ENCODE measurements at places on chromosomes 13 and 19.

- no peak for DNase-seq
Observed at GRCh38 chr13:113792886-113793717, 34.1 kb downstream of the TMEM255B start.

- DNase-seq: peak; percentile 40
Observed at GRCh38 chr19:57830071-57830602, at the start of gene ZNF587B. Gene ZNF587B, plus strand, starts transcription at chr19:57830299. Its CDS starts 230 bp downstream, at chr19:57830529.

DNA sequence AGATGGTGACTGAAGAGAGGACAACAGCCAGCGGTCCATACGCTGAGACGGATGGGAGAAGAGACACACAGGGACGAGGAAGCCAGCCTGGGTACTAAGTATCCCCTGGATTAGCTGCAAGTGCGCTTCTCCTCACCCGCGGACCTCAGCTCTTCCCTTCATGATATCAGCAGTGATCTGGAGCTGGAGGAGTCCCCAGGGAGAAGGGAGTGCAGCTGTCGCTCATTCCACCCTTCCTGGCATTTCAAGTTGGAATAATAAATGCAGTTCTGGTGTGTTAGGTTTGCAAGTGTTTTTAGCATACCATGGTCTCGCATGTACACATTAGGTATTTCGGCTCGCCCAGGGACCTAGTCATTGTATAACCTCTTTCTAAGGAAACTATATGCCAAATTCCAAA lies 88.5 kb upstream of the C1QTNF9B start:
- no peak for DNase-seq

DNA sequence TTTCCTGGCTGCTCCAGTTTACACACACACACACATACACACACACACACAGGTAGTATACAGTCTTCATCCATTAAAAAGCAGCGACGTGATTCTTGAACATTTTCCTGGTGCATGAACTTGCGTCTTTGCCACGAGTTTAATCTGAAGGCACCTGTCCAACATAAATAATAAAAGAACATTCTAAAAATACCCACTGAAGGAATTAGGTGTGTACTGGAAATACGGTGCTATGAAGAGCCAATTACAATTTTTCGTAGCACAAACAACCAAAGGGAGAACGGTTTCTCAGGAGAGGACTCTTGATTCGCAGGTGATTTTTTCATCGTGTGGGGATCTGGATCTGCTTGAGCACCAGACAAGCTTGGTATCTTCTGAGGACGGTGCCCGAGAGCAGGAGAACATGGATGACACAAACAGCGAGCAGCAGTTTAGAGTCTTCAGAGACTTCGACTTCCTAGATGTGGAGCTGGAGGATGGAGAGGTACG lies 61.2 kb downstream of the ZAR1L start:
- DNase-seq: no peak

GRCh38 chr19:42130254-42130573 lies 2.0 kb downstream of the POU2F2 start:
- no peak for DNase-seq

- no peak for DNase-seq
Observed at GRCh38 chr19:41298348-41298964, 11.5 kb upstream of the CCDC97 start.

All from activated naive CD4-positive, alpha-beta T cell treated with anti-CD3 and anti-CD28 coated beads, Interleukin-2, amount 50 U/mL, for 16 hours (primary cell).